ENCODE measurements at places on chromosomes 13 and 19.

DNA sequence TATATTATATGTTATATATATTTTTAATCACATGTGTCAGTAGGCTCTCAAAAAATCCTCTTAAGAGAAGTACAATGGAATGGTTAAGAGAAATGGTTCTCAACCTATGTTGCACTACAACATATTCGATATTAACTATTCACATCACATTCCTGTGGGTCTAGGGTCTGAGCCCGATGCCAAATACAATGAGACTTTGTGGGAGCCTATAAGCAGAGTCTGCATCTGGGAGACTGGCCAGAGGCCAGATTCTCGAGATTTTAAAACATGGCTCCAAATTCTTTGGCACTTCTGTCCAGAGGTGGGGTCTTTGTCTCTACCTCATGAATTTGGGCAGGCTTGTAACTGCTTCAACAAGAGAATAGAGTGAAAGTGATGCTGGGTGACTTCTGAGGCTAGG is 79.4 kb upstream of the NBEA start:
- no peak for DNase-seq

DNA sequence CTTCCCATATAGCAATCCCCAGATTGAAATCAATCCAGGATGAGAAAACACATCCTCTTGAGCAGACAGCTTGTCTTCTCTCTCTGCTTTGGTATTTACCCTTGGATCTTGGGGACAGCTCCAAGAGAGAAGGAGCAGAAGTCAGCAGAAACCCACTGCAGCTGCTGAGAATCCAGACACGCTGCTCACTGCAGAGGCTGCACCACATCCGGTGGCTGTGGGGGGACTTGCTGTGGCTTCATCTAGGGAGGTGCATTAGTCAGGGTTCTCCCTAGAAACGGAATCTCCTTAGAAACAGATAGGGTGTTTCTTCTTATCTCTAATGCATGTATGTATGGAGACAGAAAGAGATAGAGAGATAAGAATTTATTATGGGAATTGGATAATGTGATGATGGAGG is 2.7 kb downstream of the CYP4F12 start:
- no peak for DNase-seq

DNA sequence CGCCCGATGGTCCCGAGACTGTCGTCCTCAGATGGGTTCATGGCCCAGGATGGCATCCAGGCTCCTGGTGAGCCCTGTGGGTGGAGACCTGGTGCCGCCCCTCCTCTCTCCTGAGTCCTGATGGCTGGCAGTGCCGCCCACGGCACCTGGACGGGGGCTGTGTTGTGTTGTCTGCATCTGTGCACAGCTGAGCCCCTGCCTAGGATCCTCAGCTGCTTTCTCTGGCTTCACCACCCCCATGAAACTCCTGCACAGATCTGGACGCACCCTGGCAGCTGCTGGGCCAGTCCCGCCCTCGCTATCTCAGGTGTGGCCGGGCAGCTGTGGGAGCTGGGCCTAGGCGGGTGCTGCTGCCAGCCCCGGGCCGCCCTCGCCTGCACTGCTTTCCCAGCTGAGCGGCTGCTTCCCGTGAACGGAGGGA is 27.7 kb downstream of the MCF2L start:
- no peak for DNase-seq

GRCh38 chr13:25415241-25415640 is 43.5 kb downstream of the ATP8A2 start:
- DNase-seq: no peak

DNA sequence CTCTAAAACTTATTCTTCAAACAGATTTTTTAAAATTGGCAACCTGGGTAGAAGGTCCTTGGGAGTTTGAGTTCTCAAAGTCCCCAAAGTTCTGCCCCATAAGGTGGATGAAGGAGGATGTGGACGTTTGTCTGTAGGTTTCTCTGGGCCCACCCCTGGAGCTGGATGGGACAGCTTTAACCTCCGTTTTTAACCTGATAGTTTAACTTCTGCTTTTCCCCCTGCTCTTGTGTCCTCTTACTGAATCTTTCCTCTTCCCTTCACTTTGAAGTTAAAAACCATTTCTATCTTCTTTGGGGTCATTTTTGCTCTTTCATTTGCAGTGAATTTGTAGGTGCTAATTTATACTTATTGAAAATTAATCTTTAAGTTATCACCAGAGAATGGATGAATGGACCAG is 79.1 kb downstream of the ESD start:
- DNase-seq: no peak

- DNase-seq: no peak
Measured at GRCh38 chr13:80083081-80083852, 257.7 kb downstream of the SPRY2 start.

DNA sequence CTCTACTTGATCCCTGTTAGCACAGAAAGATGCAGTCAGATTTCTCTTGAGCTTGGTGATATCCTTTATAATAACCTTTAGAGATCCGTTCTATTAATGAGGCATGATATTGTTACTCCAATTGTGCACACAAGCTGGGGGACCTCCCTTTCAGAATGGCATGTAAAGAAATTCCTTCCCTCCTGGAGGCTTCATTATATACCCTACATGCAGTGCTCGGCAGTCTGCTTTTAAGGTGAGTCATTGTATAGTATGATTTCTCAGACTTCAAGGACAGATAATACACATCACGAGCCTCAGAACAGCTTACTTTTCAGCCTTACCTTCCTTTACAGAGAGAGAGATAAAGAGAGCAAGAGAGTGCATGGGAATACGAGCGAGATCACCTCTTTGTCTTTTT is 261.3 kb downstream of the ATP8A2 start:
- no peak for DNase-seq

DNA sequence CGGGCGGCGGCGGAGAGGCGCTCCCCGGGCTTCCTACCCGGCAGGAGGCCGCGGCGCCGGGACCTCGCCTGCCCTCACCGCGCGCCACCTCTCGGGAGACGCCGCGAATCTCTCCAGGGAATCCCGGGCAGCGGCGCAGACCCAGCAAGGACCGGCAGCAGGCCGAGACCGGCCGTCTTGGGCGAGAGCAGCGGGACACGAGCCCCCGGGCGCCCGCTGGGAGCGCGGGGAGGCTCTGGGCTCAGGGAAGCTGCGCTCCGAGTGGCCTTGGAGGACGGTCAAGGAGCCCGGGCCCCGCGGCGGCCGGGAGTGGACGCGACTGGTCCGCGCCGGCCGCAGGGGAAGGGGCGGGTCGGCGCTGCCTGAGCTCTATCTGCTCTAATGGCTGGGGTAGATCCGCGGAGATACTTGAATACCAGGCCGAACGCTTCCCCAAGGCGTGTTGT is 14.7 kb downstream of the CDX2 start:
- no peak for DNase-seq

- DNase-seq: no peak
Measured at GRCh38 chr19:21482863-21483276, 22.5 kb upstream of the ZNF429 start.

- peak; percentile 62 for DNase-seq
Measured at GRCh38 chr19:18785179-18786124, 5.7 kb downstream of the COMP start.

DNA sequence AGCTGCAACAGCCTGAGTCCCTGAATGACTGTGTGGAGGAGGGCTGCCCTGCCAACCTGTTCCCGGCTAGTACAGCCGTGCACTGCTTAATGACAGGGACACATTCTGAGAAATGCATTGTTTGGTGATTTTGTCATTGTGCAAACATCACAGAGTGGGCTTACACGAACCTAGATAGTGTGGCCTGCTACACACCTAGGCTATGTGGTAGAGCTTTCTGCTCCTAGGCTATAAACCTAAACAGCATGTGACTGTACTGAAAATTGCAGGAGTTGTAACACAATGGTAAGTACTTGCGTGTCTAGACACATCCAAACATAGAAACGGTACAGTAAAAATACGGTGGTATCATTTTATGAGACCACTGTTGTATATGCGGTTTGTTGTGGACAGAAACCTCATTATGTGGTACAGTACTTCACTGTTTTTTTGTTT is 35.0 kb downstream of the VASP start:
- no peak for DNase-seq

DNA sequence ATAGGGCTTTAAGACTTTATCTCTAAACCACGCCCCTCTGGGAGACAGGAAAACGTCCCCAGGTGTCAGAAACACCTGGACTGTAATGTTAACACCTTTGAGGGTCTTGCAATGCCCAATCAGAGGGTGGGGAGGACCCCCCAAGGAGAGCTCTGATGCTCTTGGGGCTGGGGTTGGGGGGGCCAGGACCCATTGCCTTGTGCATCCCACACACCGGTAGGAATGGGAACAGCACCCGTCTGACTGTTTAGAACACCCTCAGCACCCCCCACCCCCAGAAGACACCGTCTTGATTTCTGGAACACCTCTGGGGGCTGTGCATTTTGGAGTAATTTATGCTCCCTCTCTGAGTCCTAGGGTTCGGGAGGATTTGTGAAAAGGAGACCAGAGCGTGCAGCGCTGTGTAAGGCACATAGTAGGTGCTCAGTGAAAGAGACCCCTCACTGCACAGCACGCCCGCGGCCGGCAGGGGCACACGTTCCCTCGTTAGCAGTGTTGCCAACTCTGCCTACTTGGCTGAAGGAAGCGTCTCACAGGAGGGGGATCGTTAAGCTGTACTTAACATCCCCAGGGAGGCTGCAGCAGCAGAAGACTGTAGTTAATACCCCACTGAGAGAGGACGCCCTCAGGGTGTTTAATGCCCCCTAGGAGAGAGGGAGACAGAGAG is 2.8 kb upstream of the ERFL start:
- DNase-seq: no peak

- no peak for DNase-seq
Measured at GRCh38 chr19:41945135-41945766, 13.9 kb downstream of the RABAC1 start.

- DNase-seq: no peak
Measured at GRCh38 chr13:49877629-49878218, 58.4 kb downstream of the SPRYD7 start.

- no peak for DNase-seq
Measured at GRCh38 chr19:15790096-15790495, 2.6 kb downstream of the OR10H5 start.

- no peak for DNase-seq
Measured at GRCh38 chr13:78265098-78265497, 338.3 kb downstream of the POU4F1 start.

DNA sequence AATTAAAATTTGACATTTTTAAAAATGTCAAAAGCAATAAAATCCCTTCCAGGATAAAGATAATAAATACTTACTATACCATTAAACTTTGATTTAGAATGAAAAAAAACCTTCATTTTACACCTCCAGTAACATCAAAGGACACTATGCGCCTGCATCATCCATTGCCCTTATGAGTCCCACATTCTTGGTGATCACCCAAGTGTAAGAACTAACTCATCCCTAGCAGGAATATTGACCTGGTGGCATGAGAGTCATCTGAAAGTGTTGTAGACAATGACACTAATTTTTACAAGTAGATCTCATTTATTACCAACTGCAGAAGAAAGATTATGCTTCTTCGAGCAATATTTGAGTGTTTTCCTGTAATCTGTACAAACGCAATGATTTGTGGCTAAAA is 1128.9 kb downstream of the EFNB2 start:
- no peak for DNase-seq

DNA sequence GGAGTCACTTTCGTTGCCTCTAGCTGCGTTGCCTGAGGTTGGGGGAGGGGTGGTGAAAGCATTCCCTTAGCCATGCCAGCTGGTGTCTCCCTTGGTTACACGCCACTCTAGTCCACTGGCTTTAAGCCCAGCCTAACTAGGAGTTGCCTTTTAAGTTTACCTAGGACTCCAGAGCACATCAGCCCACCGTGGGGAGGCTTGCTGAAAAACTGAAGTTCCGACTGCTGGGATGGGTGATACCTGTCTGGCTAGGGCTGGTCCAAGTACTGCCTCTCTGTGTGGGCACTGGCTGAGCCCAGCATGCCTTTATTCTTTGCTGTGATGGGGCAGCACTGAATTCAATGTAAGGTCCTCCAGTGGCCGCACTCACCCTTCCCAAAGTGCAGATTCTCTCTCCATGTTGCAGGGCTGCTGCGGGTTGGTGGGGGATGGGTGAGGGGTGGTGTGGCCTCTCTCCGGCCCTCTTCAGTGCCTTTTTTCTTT is 11.8 kb upstream of the CEACAM1 start:
- DNase-seq: no peak

DNA sequence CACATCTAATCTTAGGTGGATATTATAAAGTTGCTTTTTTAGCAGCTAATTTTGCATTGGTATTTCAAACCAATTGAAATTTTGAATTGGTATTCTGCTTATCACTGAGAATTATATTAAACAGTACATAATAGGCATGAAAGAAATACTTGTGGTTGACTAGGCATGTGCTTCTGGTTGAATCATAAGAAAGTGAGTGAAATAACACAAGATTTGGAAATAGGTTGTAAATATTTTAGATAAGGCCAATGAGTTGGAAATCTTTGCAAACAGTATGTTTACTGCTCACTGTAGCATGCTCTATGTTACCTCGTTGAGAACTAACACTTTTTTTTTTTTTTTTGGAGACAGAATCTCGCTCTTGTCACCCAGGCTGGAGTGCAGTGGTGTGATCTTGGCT is 66.8 kb upstream of the RFC3 start:
- no peak for DNase-seq

DNA sequence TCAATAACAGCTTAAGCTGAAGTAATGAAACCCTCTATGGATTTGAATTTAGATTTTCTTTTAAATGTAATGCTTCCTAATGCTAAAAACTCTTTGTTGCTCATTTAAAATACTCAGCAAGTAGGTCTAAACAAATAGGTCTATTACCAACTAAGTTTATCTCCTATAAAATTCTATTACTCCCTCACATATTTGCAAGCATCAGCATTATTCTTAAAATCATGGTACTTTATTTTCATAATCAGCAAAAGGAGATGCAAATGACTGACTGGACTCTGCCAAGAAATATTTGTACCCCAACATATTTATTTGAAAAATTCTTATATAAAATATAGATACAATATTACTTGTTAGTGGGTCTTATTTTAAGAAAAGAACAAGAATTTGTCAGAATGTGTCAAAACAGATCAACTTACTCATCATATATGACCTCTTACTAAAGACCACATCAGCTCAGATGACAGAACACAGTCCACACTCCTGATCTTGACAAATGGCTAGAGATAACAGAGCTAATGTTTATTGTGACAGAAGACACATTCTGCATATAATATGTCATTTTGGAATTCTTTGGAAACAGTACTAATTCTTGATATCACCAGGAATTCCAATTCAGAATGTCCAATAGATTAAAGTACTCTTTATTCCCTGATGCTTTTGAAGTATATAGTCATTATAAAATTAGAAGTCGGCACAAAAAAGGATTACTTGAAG is 704.6 kb upstream of the PCDH9 start:
- DNase-seq: no peak

- no peak for DNase-seq
Measured at GRCh38 chr19:3692141-3693024, 7.9 kb downstream of the PIP5K1C start.
